ENCODE measurements at places on chromosomes 6 and 20. TPM values are rescaled to one million over a fixed set of nuclear protein-coding genes. Genes with fewer than 3 reads are reported as not detected.

HLA-DRA gene
- 1,165 TPM for total RNA-seq

GATA5 gene
- not detected for total RNA-seq

TPBG gene
- 0.31 TPM for total RNA-seq

ARFGEF3 gene
- under 0.01 TPM for total RNA-seq

GSTA1 gene
- total RNA-seq, result not detected

AVP gene
- total RNA-seq, result not detected

WFDC10B gene
- total RNA-seq, result not detected

RBM38 gene
- 242 TPM for total RNA-seq

CCM2L gene
- 0.42 TPM for total RNA-seq

C6orf163 gene
- total RNA-seq, result 2.0 TPM

FYN gene
- 207 TPM for total RNA-seq

PRDM13 gene
- total RNA-seq, result under 0.01 TPM

MEP1A gene
- total RNA-seq, result not detected

PI3 gene
- total RNA-seq, result not detected

DEF6 gene
- total RNA-seq, result 80.1 TPM

AKIRIN2 gene
- 92.1 TPM for total RNA-seq

GPLD1 gene
- 0.42 TPM for total RNA-seq

TNF gene
- 230 TPM for total RNA-seq
